ENCODE measurements at places on chromosomes 5 and 9.

- no peak for DNase-seq
Measured at GRCh38 chr5:32686799-32687498, 24.2 kb upstream of the NPR3 start.

- DNase-seq, result no peak
Measured at GRCh38 chr5:73693573-73694061, 67.6 kb downstream of the ARHGEF28 start.

GRCh38 chr9:108961151-108961550, 27.0 kb downstream of the ABITRAM start:
- no peak for DNase-seq

DNA sequence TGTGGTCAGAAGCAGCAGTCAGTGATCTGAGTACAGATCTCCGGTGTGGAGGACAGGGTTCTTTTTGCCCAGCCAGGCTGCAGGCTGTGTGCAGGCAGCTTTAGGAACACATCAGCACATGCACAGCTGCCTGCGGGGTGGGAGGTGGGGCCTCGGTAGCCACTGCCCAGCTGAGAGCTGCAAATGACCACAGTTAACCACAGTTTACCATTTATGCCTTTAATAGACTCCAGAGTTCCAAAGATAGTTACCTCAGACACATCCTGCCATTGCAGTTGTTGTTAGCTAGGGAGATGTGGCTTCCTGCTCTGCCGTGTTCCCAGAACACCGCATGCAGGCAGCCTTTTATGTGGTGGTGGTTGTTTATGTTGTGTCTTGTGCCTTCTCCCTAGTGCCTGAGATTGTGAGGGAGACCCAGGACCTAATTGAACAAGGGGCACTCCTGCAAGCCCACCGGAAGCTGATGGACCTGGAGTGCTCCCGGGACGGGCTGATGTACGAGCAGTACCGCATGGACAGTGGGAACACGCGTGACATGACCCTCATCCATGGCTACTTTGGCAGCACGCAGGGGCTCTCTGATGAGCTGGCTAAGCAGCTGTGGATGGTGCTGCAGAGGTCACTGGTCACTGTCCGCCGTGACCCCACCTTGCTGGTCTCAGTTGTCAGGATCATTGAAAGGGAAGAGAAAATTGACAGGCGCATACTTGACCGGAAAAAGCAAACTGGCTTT, 10.2 kb downstream of the EXOC3 start:
- DNase-seq, result no peak

DNA sequence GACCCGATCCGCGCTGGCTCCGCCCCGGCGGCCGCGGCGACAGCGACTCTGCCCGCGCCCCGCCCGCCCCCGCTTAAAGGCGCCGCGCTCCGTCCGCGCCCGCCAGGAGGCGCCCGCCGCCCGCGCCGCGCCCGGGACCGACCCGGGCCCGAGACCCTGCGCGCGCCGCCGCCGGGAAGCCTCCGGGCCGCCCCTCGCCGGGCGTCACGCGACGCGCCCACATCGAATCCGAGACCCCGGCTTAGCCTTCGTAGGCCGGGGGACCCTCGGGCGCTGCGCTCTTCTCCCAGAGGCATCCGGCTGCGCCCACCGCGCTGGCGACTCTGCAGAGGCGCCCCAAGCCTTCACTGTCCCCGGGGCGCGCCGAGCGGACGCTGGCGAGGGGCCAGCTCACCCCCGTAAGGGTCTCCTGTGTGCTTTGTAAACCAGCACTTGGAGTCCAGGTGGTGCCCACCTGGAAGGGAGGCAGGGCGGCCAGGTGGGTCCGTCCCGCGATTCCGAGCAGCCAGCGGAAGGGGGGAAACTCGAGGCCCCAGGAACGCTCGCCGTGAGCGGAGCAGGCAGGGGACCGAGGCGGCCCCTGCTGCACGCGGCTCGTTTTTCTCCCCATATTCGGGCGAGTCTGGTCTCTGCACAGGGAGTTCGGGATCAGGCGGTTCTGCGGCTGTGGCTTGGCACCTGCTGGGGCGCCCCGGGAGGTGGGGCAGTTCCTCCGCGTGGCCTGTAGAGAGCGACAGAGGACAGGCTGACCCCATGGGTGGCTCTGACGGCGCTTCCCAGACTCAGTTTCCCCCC, 423 bp upstream of the ABCA2 start:
- DNase-seq, result peak; percentile 15

- DNase-seq, result no peak
Measured at GRCh38 chr9:70490478-70490877, 76.0 kb upstream of the KLF9 start.

GRCh38 chr5:76303921-76304320, 99.2 kb upstream of the IQGAP2 start:
- DNase-seq, result no peak

DNA sequence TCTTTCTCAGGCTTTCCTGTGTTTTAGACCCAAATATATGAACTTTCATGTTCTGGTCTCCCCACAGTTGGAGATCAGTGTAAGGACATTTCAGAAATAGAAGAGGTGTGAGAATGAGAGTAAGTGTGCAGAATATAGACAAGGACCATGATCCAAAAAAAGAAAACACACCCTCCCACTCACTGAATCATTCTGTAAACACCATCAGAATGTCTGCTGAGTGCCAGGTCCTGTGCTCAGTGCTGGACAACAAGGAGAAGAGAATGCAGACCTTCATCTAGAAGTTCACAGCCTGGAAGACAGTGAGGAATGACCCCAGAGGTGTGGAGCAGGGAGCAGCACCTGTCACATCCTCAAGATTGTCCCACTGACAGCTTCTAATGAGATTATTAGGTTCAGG, 19.1 kb upstream of the SH3RF2 start:
- no peak for DNase-seq

DNA sequence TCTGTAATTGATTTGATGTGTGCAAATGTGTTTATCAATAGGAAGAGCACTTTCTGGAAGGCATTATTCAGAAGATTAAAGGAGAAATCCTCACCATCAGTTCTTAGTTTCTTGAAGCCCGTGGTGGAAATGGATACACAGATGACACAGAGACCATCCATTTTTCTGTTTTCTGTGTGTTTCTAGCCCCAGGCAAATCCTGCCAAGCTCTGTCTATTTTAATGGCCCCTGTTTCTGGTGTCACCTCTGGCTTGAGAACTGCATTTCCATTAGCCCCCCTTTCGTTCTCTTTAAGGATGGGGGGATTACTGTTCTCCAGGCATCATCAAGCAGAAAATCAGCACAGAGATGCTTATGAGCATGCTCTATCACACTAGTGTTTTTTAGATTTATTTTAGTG, 37.3 kb downstream of the DAPK1 start:
- no peak for DNase-seq

DNA sequence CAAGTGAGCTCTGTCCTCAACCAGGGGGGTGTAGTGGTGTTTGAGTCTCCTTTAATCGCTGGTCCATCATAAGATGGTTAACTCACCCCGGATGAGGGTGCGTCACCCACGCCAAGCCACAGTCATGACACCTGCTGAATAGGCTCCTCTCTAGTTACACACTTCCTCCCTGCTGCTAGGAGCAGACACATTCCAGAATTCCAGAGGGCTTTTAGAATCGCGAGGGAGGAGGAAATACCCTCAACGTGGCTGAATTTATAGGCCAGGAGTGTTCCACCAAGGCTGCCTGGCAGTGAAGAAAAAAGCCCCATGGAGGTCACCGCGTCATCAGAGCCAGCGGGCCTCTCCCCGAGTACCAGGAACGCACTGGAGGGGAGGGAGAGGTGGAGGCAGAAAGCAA, 5.1 kb downstream of the GLRX start:
- DNase-seq, result no peak

DNA sequence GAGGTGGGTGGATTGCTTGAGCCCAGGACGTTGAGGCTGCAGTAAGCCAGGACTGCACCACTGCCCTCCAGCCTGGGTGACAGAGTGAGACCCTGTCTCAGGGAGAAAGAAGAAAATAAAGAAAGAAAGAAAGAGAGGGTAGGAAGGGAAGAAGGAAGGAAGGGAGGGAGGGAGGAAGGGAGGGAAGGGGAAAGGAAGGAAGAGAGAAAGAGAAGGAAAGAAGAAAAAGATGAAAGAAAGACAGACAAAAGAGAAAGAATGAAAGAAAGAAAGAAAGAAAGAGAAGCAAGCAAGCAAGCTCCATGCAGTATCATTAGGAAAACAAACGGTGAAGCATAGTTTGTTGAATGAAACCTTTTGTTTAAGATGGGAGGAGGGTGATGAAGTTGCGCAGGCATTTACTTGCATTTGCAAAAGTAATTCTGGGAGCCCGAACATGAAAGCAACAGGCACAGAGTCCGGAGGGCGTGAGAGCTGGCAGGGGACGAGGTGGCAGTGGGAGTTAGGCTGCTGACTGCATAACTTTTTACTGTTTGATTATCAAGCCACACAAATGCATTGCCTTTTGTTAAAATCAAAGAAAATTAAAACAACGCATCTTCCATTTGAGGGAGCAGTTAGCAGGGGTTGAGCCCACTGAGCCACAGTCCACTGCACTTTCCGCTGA, 26.0 kb upstream of the CEP72 start:
- no peak for DNase-seq

GRCh38 chr5:53128481-53128880, 18.9 kb upstream of the MOCS2 start:
- DNase-seq, result no peak

GRCh38 chr9:94907264-94907936, 180.9 kb downstream of the AOPEP start:
- no peak for DNase-seq

DNA sequence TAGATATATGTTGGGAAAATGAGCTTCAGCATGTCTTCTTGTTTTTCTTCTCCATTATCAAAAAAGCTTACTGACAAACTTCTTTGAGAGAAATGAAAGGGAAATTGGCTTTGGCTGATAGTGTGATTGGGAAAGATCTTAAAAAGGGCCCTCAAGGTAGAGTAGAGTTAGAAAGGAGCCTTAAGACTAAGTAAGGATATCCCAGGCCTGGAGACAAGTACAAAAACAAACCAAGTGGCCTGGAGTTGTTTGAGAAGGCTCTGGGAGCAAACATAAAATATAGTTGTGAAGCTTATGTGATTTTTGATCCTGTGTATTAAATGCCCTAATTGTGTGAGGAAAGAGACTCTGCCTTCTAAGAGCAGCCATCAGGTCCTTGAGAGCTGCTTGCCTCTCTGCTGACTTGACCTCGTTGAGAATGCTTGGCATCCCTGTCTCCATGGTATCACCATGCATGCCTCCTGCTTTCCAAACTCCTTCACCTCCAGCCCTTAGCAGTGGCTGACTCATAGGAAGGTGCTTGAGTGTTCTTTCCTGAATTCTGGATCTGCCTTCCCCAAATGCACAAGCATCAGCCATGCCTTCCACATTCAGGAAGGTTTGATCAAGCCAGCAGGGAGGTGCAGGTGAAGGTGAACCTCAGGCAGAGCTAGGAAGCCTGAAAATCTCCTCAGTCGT, 78.9 kb downstream of the SMARCA2 start:
- no peak for DNase-seq

- DNase-seq, result no peak
Measured at GRCh38 chr9:132242621-132243155, 80.8 kb downstream of the NTNG2 start.

DNA sequence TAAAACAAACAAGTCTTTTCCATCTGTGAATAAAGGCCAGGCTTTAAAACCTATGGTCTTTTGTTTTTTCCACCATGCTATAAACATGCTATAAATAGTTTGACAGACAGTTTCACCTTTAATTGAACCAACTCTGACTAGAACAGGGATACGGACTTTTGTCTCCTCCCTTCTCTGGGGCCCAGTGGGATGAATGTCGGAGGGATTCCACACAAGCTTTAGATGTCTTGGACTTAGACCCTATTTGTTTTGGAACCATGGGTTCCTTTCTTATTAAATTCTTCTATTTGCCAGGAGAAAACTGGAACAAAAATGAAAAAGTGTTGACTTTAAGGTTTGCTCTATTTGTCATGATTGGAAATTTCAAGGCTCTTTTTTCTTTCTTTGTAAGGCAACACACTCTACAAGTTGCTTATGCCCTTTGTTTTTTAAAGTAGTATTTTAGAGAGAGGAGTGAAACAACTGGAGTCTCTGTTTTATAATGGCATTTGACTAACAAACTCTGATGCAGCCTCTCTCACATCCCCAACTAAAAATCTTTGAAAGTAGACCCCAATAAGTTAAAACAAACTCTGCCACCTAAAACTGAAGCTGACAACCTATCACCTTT, 145.3 kb downstream of the MLLT3 start:
- DNase-seq, result no peak

- DNase-seq, result no peak
Measured at GRCh38 chr5:151800532-151800931, 28.8 kb downstream of the G3BP1 start.

DNA sequence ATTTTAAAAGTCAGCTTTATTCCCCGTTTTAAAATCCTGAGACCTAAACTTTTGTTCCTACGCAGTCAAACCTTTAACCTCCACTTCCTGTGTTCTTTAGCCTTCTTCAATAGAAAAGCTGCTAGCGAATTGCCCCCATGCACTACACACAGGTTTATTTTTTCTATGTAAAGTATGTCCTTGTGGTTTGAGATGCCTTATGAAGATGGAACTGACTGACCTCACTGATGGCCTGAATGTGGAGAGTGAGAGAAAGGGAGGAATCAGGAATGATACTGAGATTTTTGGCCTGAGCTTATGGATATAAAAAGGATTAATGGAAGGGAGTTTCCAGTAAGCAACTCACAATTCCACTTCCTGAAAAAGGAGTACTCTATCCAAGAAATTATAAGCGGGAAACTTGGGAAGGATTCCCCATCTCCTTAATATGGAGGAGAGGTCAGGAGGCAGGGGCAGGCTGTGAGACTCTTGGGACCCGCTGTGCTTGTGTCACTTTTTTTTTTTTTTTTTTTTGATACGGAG, 89.5 kb downstream of the UGCG start:
- no peak for DNase-seq

DNA sequence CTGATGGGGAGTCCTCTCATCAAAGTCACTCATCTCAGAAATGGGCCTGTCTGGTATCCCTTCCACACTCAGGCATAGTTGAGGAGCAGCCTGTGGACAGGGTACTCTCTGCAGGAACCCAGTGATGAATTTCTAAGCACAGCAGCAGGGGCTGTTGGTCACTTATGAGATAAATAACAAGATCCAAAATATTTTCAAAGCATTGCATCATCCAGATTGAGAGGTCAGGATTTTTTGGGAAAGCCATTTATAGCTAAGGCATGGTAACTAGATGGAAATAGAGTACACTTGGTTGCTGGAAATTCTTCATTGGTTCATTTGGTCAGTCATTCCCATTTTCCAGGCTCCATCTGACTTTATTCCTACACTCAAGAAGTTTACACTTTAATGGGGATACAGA, 246.8 kb upstream of the RAI14 start:
- no peak for DNase-seq

DNA sequence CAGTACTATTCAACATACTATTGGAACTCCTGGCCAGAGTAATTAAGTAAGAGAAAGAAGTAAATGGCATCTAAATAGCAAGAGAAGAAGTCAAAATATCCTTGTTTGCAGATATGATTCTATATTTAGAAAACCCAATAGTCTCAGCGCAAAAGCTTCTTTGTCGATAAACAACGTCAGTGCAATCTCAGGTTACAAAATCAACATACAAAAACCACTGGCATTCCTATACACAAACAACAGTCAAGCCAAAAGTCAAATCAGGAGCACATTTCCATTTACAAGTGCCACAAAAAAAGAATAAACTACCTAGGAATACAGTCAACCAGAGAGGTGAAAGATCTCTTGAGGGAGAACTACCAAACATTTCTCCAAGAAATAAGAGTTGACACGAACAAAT, 1901.9 kb upstream of the ACO1 start:
- no peak for DNase-seq
